Left kidney (tissue), 8 donors: ENCODE measurements at places on chromosomes 7 and 10.

DNA sequence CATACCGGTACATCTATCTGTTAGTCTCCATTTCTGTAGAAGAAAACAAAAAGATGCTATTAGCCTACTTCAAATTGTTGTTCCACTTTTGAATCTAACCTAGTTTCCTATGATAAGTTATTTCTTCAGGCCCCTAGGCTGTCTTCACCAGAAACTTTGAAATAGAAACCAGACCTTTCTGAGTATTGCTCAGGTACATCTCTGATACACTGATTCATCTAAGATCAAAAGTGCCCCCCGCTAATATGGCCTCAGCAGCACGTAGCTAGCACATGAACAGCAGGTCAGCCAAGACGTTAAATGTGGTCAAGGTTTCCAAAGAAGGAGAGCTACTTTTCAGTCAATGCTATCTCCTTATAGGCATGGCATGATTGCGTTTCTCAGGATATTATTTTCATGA is 23.6 kb downstream of the CTAGE6 start:
- DNase-seq = no peak

- no peak for DNase-seq
These were observed 127.5 kb downstream of the SGMS1 start for GRCh38 chr10:50496228-50496627.

DNA sequence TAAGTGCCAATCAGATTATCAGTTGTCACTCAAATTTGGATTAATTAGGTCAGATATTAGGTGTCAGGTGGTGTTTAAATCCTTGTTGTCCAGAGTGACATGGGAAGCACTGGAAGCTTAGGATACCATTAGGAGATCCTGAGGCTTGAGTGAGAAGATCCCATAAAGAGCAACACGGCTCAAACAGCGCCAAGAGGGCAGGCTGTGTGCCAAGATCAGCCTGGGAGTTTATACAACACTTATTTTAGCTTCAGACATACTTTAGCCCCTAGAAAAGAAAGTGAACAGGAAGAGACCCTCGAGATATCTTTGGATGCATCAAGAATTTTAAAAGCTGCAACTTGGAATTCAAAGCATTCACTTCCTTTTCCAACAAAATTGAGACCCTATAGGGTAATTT is 14.2 kb upstream of the ACTA2 start:
- DNase-seq = no peak

GRCh38 chr10:88288320-88289059 is 294.6 kb downstream of the RNLS start:
- DNase-seq = no peak

- no peak for DNase-seq
These were observed 233.3 kb downstream of the LRRN3 start for GRCh38 chr7:111324228-111324627.

GRCh38 chr10:74024600-74024999 is 26.7 kb downstream of the VCL start:
- DNase-seq = no peak

DNA sequence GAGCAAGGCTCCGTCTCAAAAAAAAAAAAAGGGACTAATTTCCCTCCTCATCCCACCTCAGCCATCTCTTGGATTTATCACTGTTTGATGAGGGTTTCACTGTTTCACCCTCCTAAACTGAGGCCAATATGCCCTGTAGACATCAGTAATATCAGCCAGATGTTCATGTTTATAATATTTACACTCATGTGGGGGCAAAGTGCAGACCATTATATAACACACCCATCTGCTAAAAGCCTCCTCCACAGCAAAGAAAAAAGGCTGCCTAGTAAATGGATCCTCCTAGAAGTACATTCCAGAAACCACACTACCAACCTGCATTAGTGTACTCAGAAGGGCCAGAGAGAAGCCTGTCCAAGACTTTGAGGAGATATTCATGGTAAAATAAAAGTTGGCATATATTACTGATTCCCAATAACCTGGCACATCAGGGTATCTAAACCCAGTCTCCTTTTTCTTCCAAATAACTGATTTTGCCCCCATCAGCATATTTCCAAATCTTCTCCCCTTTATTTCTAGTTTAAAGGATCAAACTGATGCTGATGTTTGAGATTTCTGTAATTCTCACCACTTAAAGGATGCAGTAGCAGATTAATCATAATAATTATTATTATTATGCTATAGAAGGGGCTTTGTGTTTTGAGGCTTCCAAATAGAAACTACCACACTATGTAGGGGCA is 55.1 kb downstream of the LGI1 start:
- DNase-seq = no peak

DNA sequence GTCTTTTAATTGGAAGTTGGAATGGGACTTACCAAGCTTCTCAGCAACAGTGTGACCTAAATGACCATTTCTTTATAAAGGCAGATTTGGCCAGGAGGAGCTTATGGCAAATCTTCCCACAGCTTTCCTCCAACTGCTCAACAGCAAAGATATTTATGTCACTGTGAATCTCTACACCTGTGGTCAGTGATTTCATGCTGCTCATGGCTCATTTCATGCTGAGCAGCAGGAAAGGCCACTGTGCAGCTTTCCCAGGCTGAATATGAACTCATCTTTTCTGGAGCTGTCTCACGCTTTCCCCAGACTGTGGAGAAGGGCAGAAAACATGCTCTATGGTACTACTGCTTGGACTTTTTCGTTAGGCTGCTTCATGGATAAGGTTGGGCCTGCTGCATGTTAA is 29.8 kb downstream of the CALCR start:
- no peak for DNase-seq

- no peak for DNase-seq
These were observed 39.6 kb downstream of the ENTPD1 start for GRCh38 chr10:95795602-95796001.

- no peak for DNase-seq
These were observed 213.1 kb downstream of the CREB5 start for GRCh38 chr7:28625432-28625831.

DNA sequence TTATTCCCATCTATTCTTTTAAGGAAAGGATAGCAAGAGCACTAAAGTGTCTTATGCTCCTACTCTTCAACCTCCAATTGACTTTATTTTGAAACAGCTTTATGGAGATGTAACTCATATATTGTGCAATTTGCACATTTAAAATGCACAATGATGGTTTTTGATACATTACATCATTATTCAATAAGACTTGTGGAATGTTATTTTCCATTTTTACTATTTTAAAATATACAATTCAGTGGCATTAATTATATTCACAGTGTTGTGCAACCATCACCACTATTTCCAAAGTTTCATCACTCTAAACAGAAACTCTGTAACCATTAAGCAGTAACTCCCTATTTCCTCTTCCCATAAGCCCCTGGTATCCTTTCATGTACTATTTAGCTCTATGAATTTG is 489.8 kb downstream of the NEBL start:
- no peak for DNase-seq

- DNase-seq = no peak
These were observed at the start of gene ADIRF for GRCh38 chr10:86968271-86968993. Gene ADIRF, plus strand, starts transcription at chr10:86968482. Its CDS starts 63 bp downstream, at chr10:86968545.

DNA sequence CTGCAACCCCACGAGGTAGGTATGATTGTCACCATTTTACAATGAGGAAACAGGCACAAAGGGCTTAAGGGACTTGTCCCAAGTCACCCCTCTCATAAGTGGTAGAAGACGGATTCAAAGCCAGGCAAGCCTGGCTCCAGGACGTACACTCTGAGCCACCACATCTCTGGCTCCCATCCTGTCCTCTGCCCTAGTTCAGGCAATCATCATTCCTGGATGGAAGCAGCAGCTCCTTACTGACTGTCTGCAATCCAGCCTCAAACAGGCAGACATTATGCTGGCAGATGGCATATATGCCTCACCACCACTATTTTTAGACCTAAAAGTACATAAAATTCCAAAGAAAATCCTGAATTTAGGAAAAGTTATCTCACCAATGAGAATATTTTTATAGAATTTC is 100.7 kb downstream of the USP6NL start:
- no peak for DNase-seq

DNA sequence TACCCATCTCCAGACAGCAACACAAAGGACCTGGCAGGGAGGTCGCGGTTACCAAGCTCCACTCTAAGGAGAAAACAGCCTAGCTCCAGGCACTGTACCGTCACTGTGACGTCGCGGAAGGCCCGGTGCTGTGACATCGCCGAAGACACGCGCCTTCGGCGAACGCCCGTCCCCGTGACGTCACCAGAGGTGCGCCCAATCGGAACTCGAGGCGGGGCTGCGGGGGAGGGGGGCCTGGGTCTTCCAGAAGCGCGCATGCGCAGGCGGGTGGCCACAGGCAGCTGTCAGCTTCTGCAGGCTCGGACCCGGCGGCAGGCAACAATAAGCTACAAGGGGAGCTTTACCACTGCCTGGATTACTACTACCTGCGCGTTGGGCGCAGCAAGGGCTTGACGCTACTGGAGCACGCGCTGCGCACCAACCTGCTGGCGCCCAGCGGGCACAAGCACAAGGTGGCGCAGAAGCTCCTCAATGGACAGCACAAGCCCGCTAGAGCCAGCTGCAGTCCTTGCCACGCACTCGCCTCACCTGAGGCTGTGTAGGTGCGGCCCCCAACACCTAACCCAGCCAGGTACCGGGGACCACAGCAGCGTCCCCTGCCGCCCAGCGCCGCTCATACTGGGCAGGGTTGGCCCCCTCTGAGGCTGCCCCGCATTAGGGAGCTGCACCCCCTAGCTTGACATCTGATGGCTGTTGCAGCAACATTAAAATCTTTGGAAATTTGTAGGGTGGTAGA is 208.4 kb downstream of the TPST1 start:
- peak; percentile 85 for DNase-seq

GRCh38 chr7:158819571-158820203 is 9.6 kb downstream of the ESYT2 start:
- DNase-seq = no peak

DNA sequence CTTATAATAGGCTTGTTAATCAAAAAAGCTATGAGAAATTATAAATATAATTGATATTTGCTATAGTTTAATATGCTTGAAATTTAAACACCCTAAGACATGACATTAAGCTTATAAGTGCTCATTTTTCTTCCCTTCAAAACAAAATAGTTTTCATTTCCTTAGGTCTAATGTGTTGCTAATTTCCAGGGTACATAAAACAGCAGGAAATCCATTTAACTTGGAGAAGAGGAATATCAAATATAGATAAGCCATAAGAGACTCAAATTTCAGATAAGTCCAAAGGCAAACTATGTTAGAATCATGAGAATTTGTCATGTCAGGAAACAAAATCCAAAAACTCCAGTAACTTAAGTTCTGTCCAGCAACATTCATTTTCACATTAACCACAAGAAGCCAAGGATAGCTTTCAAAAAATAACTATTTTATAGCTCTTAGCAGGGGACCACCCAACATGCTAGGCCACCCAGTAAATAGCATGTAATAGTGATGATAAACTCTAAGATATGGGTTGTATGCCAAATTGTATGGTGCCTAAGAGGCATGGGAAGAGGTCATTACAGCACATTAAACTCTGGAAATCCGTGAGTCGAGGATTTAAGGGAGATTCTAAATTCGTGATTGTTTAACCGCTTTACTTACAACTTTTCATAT is 298.1 kb downstream of the CRPPA start:
- no peak for DNase-seq

DNA sequence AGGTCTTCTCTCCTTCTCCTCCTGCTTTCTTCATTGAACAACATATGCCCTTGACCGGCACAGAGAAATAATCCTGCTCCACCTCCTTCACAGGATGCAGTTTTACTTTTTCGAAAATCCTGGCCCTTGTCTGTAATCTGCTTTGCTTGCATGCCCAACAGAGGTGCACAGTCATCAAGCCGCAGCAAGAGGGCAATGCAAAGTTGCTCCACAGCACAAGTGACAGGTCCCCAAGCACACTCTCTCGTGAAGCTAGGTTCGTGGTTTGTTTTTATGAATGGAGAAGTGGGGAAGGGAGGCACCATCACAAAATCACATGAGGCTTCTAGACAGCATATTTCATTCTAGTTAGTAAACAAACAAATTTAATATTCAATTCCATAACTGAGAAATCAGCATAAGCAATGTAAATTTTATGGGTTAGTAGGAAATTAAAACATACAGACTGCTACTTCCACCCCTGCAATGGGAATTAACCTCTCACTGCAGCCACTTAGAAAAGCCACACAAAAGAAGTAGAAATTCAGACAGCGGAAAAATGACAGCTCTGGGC is 178.8 kb downstream of the TPK1 start:
- no peak for DNase-seq

- no peak for DNase-seq
These were observed 40.6 kb downstream of the AKR1B15 start for GRCh38 chr7:134589491-134589941.

DNA sequence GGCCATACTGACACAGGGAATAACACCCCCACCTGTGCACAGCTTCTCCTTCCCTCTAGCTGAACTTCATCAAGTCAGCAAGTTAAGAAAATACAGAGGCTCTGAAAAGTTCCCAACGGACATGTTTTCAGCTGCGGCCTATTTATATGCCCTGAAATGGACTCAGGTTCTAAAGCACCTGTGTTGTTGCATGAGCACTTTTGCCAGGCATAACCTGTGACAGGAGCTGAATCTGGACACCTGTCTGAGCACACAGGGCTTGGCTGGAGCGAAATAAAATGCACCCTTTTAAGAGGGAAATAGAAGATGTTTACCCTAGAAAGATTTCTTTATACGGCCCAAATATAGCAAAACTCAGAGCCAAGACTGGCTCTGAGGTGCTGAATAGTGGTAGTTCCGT is 46.7 kb downstream of the COBL start:
- DNase-seq = no peak

GRCh38 chr10:118746246-118746645 is 8.5 kb downstream of the CACUL1 start:
- no peak for DNase-seq
